COR-L47 (cell line): ENCODE measurements at places on chromosomes 4 and X.

- DNase-seq, result no peak
Observed at GRCh38 chrX:106912864-106913263, 7.3 kb upstream of the CLDN2 start.

GRCh38 chrX:153333266-153333665 lies 687 bp upstream of the ZNF275 start:
- DNase-seq, result no peak

- DNase-seq, result no peak
Observed at GRCh38 chrX:37958525-37959211, 47.7 kb upstream of the SYTL5 start.

- no peak for DNase-seq
Observed at GRCh38 chrX:20144491-20144890, 2.9 kb upstream of the EIF1AX start.

DNA sequence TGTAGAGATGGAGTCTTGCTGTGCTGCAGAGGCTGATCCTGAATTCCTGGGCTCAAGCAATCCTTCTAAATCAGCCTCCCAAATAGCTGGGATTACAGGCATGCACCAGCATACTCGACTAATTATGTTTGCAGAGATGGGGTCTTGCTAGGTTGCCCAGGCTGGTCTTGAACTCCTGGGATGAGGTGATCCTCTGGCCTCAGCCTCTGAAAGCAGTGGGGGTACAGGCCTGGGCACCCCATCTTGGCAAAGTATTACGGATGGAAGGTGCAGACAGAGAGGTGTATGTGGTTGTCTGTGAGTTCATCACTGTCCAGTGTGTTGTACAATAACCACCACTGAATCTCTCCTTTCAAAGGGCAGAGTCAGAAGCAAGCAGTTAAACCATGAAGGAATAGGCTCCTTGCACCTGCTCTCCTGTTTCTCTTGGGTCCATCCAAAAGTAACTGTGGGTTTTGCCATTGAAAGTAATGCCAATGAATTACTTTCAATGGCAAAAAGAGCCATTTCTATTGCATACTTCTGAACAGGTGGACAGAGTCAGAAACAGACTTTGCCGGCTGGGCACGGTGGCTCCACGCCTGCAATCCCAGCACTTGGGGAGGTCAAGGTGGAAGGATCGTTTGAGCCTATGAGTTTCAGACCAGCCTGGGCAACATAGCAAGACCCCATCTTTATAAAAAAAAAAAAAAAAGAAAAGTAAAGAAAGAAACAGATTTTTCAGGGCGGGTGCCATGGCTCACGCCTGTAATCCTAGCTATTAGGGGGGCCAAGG lies 7.0 kb upstream of the AKAP17A start:
- no peak for DNase-seq

DNA sequence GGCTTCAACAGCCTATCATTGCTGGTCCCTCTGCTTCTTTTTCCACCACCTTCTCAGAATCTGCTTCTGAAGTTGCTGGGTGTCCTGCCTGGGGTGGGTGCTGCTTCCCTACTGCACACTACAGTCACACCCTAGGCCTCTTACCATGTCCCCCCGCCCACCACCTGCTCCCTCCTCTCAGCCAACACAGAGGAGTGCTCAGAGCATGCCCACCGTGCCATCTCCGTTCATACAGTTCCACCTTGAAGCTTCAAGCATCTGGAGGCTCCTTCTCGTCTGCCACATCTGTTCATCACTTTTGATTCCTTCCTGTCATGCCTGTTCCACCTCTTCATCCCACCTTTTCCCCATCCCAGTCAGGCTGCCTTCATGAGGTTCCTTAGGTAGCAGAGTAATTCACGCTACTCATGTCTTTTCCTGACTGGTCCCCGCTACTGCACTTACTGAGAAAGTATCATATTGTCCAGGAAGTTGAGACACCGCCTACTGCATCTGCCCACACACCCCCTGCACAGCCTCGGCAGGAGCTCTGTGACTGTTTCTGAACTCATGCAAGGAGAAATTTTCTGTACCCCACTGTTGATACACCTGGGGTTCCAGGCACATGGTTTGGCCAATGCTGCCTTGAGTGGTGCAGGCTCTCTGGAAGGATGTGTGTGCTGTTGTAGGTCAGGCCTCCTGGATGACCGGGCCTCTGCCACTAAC lies 39.5 kb downstream of the HADH start:
- DNase-seq, result no peak

DNA sequence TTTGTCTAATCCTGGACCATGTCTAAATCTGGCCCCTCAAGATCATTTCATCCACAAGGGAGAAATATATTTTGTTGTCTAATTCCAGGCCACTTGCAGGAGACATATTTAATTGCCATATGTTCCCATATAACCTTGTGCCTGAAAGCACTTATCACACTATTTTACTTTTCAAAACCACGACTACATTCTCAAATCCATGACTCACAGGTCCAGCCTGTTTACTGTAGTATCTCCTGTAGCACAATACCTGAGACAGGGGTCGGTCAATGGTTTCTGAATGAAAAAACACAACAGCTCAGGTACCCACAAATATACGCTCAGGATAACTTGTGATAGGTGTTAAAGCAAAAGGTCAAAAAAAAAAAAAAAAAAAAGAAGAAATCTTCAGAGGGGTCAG lies 60.9 kb downstream of the SEC24D start:
- DNase-seq, result no peak

- DNase-seq, result no peak
Observed at GRCh38 chr4:173282626-173283025, 51.5 kb downstream of the HMGB2 start.

- DNase-seq, result no peak
Observed at GRCh38 chr4:119736559-119736958, 108.0 kb upstream of the PDE5A start.

DNA sequence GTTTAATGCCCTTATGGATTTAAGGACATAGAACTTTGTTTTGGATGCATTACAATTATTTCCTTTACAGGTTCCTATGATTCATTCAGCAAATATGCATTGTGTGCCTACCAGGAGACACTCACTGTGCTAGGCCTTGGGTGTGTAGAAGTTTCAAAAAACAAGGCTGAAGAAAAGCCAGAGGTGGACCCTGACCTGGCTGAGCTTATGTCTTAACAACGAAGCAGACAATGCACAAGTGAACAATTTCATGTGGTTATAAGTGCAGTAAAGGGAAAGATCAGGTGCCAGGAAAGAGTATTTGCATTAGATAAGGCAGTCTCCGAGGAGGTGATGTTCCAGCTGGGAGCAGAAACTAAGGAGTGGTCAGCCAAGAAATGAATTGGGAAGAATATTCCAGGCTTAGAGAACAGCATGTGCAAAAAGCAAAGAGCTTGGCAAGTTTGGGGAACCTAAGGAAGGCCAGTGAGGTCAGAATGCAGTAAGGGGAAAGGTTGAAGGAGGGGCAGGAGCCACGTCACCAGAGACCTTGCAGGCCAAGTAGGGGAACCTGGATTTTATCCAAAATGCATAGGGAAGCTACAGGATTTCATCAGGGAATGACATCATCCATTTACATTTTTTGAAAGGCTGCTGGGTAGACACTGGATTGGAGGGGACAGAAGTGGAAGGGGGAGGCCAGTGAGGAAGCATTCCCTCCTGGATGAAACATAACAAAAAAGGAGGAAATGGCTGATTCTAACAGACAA lies 193.6 kb downstream of the SOWAHB start:
- no peak for DNase-seq

DNA sequence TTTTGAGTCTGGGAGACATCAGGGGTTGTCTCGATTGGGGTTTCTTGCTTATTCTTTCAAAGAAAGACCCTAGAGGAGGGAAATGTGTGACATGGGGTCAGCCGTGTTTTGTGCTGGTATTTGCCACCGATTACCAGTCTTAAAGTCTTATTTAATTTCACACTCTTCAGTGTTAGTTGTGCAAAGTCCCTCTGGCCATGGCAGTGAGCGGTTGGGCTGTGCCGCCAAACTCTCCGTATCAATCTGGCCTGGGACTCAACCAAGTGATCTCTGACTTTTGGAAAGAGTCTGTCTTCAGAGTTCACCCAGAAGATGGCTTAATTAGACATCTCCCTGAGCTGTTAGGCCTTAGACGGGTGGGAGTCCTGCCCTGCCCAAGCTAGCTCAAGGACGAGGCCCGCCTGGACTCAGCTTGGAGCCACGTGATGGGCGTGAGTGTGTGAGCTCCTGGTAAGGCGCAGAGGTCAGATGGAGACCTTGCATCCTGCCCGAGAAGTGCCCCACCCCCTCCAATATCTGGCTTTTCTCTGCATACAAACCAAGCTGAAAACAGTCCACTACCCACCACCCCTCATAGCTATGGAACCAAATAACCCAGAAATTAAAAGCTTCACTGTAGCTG lies 3.8 kb upstream of the PITX2 start:
- DNase-seq, result no peak

- no peak for DNase-seq
Observed at GRCh38 chr4:163295138-163295537, 37.3 kb downstream of the NPY1R start.

DNA sequence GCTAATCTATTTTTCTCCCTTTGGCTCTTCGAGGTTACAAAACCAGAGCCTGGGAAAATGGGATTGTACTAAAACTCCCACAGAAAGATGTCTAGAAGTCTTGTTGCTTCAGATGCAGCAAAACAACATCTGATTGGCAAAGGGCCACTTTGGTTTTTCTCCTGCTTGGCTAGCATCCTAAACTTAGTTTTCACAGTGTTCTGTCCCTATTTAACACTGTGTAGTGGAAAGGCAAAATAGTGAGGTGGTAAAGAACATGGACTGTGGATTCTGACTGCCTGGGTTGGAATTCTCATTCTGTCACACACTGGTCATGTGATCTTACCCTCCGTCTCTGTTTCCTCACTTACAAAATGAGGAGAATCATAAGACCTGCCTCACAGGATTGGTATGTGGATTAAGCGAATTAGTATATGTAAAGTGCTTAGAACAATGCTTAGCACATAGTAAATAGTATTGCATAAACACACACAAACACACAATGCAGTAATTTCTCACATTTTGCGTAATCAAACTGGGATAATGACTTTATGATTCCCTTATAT lies 23.5 kb downstream of the TIGD2 start:
- no peak for DNase-seq

DNA sequence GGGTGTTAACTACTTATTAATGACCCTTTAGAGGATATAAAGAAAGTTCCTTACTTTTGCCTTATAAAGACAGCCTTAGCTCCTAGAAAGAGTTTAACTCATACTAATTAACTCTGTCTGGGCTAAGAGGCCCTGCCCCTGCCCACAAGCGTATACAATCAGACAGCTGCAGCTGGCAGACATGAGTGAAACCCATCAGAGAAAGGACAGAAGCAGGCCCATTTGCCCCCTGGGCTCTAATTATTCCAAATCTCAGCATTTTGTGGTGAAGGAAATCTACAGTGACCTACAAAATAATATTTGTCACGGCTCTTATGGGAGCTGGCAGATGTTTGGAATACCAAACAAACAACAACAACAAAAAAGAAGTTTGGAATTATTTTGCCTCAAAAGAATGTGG lies 71.8 kb downstream of the CHRDL1 start:
- no peak for DNase-seq

DNA sequence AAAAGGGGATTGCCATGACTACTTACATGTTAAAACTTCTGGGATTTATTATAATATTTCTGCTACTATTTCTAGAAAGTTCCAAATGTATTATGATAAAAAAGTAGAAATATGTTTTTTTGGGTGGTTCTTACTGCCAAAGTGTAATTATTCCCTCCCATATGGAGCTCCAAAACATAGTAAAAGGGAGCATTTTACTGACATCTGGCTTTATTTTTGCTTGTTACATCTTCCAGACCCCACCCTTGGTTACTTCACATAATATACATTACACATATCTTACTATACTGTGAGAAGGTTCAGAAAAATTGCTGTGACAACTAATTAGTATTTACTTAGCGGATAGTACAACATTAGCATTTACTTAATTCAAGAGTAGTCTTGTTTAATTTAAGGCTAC lies 205.1 kb upstream of the TLL1 start:
- DNase-seq, result no peak

- no peak for DNase-seq
Observed at GRCh38 chrX:23765449-23765848, 17.5 kb upstream of the SAT1 start.

- DNase-seq, result peak; percentile 16
Observed at GRCh38 chr4:48945981-48946380, 39.4 kb upstream of the OCIAD2 start.

DNA sequence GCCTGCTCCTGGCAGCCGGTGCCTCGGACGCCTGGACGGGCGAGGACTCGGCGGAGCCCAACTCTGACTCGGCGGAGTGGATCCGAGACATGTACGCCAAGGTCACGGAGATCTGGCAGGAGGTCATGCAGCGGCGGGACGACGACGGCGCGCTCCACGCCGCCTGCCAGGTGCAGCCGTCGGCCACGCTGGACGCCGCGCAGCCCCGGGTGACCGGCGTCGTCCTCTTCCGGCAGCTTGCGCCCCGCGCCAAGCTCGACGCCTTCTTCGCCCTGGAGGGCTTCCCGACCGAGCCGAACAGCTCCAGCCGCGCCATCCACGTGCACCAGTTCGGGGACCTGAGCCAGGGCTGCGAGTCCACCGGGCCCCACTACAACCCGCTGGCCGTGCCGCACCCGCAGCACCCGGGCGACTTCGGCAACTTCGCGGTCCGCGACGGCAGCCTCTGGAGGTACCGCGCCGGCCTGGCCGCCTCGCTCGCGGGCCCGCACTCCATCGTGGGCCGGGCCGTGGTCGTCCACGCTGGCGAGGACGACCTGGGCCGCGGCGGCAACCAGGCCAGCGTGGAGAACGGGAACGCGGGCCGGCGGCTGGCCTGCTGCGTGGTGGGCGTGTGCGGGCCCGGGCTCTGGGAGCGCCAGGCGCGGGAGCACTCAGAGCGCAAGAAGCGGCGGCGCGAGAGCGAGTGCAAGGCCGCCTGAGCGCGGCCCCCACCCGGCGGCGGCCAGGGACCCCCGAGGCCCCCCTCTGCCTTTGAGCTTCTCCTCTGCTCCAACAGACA lies 4.4 kb downstream of the SOD3 start:
- no peak for DNase-seq

- no peak for DNase-seq
Observed at GRCh38 chr4:75895744-75896314, 6.4 kb downstream of the PPEF2 start.

GRCh38 chrX:20037186-20037585 lies 46.3 kb upstream of the BCLAF3 start:
- no peak for DNase-seq

GRCh38 chrX:30935985-30936384 lies 46.9 kb upstream of the TAB3 start:
- no peak for DNase-seq

GRCh38 chr4:17218786-17219185 lies 293.1 kb downstream of the QDPR start:
- no peak for DNase-seq

- no peak for DNase-seq
Observed at GRCh38 chr4:32136081-32136787, 1416.1 kb downstream of the PCDH7 start.

DNA sequence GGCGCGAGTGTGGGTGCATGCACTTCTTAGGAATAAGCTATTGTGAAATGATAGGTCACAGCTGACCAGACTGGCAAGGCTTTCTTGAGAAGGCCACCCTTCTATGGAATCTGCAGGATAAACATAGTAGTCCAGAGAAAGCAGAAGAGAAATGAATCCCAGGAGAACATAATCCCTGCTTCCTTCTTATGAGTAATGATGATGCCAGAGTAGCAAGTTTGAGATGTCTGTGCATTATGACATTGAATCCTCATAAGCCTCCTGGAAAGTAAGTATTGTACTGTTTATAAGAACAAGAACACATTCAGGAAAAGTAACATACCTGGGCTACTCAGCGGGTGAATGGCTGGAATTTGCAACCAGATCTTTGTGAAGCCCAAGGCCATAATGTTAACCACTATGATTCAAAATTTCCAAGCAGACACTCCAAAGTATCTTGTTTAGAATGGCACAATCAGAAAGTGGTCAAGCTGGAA lies 272.1 kb upstream of the HS3ST1 start:
- no peak for DNase-seq

- DNase-seq, result no peak
Observed at GRCh38 chr4:88018466-88018865, 11.0 kb downstream of the PKD2 start.
